Dorsolateral prefrontal cortex (tissue), 122 donors: ENCODE measurements at places on chromosomes 1 and 21.

GRCh38 chr1:165629848-165630628 lies 996 bp upstream of the MGST3 start:
- no peak for DNase-seq

- DNase-seq, result no peak
Measured at GRCh38 chr1:82106672-82107071, 305.9 kb downstream of the ADGRL2 start.

GRCh38 chr1:38585971-38586370 lies 273.6 kb downstream of the RRAGC start:
- DNase-seq, result no peak

DNA sequence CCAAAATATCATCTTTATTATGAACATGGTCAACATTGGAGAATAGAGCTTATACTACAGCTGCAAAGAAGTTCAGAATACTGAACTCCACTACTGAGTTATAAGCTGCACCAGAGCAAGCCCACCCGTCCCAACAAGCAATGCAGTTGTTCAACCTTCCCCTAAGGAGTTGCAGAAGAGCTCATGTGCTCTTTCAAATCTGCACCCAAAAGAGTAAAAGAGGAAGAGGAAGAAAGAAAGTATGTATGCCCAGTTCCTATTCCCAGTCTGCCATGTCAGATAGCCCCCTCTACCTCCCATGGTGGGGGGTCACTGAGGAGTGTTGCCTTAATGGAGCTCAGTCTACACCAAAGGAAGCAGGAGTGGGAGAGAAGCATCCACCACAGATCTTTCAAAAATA lies 6.9 kb downstream of the C1orf162 start:
- no peak for DNase-seq

DNA sequence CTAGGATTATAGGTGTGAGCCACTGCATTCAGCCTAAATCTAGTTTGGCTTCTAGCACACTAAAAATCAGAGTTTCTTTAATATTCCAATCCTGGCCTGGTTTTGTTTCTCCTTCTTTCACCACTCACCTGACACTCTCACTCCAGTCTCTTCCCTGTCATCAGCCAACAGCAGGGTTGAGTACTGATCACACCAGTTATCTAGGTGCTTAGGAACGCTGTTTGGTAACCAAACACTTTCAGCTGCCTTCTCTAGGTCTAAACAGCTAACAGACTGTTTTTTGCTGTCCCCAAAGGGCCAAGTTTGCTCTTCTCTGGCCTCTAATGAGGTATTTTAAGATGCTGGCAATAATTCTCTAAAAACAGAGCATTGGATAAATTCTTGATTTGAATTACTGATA lies 17.7 kb upstream of the FRRS1 start:
- DNase-seq, result no peak

DNA sequence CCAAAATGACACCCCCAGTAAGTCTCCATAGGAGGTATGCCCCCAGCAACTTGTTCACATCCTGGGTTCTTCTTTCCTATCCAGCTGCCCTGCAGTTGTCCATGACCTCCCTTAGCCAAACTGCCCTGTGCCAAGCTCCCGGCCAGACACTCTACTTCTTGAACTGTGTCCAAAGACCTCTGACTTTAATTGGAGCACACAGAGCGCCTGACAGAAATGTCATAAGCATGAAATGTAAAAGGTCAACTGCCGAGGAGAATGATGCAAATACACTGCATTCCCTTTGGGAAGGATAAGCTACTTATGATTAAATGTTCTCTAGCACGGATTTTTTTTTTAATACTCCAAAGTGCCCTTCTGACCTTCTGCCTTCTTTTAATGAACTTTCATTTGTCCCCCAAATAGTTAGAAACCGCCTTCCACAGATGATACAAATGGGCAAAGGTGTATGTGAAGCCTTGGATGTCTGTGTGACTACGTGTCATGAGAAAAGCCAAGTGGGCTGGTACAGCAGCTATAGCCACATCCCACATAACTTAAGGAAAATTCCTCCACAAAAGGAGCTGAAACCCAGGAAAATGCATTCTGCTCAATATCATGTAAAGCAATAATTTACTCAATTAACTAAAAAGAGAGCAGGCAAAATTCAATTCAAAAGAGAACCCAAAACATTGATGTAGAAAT lies 26.8 kb downstream of the PALMD start:
- DNase-seq, result no peak

GRCh38 chr1:205313563-205314308 lies 7.8 kb downstream of the NUAK2 start:
- peak; percentile 47 for DNase-seq

DNA sequence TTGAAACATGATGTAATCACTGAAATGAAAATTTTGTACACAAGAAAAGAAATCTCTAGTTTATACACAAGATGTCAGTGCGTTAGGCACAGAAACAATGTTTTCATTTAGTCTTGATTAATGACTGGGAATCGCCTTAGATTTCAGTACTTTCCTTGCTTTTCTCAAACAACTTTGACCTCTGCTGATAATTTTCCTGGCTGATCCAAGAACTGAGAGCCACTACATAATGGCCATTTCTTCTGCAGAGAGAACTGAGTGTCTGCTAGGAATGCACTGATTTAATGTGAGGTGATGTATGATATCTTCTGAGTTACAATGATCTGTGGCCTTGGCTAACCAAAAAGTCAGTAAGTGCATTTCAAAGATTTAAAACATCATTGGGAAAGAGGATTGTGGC lies 308.1 kb downstream of the CTH start:
- DNase-seq, result no peak
